ENCODE measurements at places on chromosomes 12 and 14.

DNA sequence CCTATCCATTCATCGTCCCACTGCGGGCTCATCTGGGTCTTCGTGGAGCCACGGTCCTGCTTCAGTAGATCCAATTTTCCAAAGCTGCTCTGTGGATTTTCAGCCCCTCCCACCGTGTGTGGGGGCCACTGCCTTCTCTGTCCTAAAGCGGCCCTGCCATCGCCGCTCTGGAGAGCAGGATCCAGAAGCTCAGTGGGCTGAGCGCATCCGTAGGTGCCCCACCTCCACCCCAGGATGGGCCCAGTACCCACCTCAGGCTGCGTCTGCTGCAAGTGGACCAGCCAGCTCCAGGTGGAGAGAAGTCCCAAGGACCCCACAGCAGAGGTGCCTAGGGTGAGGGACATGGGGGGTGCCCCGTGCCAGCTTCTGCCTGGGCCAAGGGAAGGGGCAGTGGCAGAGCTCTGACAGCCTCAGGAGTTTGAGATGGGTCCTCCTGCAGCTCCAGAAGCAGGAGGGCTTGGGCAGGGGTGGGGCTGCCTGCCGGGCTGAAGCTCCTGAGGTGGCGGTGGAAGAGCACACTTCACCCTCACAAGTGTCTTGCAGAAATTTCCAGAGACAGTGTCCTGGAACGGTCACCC is 148.1 kb upstream of the C14orf180 start:
- no peak for DNase-seq

GRCh38 chr14:49114161-49114893 is 471.9 kb downstream of the RPS29 start:
- no peak for DNase-seq

- DNase-seq = no peak
Observed at GRCh38 chr14:80364274-80364673, 153.0 kb upstream of the DIO2 start.

GRCh38 chr12:103279444-103279843 is 216.3 kb downstream of the C12orf42 start:
- DNase-seq = no peak

DNA sequence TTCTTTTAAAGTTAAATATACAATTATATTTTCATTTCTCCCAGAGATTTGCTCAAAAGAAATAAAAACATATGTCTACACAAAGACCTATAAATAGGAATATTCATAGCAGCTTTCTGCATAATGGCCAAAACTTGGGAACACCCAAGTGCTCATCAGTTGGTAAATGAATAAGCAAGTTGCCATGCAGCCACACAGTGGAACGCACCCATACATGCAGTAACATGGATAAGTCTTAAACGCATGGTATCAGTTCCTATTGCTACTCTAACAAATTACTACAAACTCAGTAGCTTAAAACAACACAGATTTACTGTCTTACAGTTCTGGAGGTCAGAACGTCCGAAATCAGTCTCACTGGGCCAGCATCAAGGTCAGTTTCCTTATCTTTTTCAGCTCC is 78.5 kb downstream of the DPF3 start:
- DNase-seq = no peak

DNA sequence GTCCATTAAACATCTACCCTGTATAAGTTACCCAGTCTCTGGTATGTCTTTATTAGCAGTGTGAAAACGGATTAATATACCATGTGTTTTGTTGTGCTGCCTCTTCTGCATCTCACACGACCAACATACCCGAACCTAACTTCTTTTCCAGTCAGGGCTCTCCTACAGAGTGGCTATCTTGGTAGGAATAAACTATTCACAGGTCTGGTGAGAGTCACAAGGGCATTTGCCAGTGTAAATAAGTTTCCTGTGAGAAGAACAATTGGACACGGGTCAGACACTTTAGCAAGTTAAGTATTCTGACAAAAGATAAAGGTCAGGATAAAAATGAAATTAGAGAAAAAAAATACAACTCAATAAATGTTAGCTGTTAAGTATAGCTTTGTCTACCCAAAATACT is 60.9 kb downstream of the MYF5 start:
- no peak for DNase-seq

- DNase-seq = no peak
Observed at GRCh38 chr14:24673059-24673458, 39.1 kb upstream of the GZMB start.

DNA sequence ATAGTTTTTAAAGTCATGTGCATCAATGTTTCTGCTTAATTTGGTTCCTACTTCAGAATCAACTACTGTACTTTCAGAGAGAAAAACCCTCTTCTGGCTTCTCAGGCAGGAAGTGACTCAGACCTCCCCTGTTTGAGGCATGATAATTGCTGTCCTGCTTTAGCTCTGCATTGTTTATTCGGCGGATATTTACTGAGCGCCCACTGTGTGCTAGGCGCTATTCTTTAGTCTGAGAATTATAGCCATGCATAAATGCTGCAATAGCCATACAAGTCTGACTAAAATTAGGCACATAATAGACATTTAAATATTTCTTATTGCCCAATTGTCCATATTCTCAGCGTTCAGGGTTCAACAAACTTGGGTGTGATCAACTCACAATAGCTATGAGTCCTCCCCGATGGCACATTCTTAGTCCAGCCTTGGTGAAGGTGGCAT is 6.1 kb upstream of the AMIGO2 start:
- peak; percentile 51 for DNase-seq

DNA sequence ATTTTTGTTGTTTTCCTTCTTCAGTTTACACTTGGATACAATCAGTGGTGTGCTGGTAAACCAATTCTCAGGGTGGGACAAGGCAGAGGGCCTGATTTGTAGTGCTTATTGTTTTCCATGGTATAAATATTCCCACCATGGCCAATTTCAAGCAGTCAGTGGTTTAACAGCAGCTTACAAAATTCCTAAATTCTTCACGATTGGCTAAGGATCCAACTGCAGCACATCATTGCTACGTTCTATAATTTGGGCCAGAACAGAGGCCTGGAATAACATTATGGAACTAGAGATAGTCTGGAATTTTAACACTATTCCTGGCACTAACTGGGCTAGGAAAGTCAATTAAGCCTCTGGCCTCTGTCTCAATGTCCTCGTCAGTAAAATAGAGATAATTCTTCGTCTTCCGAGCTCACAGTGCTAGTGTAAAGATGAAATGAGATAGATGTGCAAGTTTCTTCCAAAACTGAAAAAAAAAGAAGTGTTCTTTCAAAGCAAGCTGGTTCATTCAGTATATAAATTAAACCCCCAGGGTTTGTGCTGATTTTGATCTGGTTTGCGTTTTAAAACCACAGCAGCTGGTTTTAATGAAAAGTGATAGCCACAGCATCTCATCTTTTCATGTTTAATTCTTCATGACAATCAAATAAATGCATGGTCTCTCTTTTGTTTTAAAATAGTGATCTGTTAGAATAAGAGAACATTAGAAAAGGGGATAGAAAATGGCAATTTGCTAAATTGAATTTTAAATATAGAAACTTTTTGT is 104.1 kb downstream of the EPS8 start:
- no peak for DNase-seq

DNA sequence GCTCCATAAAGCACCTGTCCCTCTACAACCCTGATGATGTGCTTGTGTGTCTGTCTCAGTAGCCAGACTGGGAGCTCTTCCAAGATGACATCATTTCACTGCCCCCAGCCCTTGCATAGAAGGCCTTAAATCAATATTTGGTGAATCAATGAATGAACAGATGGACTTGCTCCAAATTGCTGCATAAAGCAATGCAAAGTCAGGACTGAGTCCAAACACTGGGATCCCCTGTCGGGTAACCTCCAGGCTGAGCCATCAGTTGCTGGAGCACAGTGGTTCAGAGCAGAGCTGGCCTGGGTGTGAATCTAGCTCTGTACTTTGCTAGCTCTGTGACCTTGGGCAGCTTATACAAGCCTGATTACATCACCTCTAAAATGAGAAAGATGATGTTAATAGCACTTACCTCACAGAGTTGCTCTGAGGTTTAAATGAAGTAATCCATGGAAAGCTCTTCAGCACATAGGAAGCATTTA is 120.3 kb upstream of the VASH1 start:
- no peak for DNase-seq

- DNase-seq = peak; percentile 79
Observed at GRCh38 chr12:107634530-107634929, 51.1 kb upstream of the PWP1 start.

GRCh38 chr14:68349900-68350629 is 442.8 kb downstream of the ZFP36L1 start:
- DNase-seq = no peak

DNA sequence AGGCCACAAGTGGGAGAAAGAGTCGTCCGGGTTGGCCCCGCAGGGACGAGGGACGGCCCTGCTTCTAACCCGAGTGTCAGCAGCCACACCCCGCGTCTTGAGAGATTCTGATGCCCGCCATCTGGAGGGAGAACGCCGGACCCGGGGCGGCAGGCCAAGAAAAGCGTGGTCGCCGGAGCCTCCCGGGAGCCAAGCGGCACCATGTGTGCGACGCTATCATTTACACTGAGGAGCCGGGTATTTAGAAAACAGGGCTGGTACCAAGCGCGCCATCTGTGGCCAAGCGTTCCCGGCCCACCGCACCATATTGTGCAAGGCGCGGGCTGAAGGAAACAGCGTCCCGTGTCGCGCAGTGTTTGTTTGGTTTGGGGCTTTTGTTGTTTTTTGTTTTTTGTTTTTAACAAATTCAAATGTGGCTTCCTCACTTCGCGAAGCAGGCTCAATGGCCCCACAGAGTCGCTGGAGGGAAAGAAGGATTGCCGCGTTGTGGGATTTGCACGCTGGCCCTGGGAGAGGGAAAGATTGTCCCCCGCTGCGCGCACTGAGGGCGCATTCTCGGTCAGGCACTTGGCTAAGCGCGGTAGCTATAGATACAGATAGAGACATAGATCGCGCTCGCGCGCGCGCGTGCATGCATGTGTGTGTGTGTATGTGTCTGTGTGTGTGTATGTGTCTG is 153.8 kb downstream of the BCL11B start:
- peak; percentile 58 for DNase-seq

GRCh38 chr12:111276146-111276545 is 92.7 kb downstream of the PHETA1 start:
- no peak for DNase-seq

- peak; percentile 64 for DNase-seq
Observed at GRCh38 chr14:103886304-103887169, 39.2 kb upstream of the PPP1R13B start.

DNA sequence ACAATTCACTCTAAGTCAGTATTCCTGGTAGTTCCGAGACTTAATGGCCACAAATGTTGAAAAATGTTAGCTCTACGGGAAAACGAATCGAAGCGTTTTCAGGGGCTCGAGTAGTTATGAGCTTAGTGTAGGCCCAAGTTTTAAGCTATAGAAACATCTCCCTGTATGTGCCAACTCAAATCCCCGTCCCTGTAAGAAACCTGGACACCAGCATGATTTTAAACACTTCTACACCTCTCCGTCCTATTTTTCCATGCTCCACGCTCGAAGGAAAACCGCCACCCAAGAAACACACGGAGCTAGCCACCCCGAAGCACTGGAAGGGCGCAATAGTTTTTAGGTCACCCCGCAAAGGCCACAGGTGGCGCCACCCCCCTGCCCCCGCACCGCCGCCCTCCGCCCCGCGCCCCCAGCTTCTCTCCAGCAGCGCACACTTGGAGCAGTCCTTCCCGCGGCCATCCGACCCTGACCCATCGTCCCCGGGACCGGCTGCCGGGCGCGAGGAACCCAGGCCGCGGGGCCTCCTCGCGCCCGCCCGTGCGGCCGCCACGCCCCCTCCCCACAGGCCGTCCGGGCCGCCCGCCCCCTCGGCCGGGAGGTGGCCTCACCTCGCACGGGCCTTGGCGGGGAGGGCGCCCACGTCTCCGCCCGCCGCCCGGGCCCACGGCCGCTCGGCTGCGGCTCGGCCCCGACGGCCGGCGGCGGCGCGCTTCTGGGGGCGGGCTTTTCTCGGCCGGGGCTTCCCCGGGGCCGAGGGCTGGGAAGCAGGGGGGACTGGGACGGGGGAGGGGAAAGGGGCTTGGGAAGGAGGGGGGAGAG is 522 bp downstream of the R3HDM2 start:
- DNase-seq = peak; percentile 67

DNA sequence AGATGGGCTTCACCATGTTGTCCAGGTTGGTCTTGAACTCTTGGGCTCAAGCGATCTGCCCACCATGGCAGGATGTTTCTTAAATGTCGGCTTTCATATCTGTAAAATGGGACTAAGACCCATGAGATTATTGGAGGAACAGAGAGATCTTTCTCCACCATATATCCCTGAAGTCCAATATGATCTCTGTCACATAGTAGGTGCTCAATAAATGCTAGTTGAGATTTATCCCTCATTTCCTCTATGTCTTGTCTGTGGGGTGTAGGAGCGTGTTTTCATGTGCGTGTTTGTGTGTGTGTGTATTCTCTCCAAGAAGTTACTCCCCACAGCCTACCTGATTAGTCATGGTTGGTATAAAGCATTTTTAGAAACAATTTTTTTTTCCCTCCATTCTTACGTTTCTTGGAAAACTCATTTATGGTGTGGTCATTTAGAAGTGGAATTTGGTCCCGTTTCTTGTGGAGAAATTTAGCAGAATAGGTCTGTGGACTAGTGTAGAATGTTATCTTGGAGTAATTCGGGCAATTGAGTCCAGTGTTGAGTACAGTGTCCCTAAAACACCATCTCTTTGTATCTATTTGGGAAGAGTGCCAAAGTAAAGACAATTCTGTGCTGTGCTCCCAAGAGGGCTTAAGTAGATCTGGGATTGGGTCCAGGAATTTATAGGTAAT is 4.3 kb downstream of the STRAP start:
- DNase-seq = no peak

DNA sequence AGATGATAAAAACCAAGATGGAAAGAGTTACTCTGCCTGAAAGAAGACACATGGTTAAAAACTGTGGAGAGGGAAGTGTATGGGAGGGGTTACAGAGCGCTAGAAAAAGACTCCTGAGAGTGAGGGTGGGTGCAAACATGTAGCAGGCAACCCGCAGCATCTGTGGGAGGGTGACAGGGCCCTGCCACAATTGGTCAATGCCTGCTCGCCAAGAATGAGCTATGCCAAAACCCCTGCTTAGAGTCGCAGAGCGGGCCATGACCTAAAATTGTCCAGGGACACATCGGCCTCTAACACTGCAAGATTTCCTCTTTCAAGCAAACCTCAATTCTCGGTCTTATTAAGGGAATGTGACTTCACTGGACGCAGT is 700 bp downstream of the PRKAG1 start:
- DNase-seq = no peak

DNA sequence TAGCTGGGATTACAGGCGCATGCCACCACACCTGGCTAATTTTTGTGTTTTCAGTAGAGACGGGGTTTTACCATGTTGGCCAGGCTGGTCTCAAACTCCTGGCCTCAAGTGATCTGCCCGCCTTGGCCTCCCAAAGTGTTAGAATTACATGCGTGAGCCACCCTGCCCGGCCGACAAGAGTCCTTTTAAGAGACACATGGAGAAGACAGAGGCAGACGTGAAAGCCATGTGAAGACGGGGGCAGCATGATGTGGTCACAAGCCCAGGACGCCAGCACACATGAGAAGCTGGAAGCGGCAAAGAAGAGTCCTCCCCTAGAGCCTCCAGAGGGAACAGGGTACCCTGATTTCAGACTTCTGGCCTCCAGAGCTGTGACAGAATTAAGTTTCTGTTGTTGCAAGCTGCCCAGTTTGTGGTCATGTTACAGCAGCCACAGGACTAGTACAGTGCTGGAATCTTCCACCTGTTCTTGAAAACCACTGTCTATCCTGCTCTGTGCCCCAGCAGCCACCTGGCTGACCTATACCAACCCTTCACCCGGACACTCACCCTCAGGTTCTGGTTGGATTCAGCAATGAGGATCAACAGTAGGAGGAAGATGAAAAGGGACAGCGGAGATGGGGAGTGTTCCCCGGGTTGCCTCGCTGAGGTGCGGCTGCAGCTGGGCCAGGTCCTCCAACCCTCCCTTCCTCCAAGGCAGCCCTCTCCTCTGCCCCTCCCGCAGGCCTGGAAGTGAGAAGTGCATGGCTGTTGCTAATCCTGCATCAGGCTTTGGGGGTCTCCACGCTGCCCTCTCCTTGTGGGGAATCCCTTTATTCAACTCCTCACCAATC is 16.9 kb downstream of the VPS37B start:
- DNase-seq = no peak

Data from H9 (cell line).